ENCODE measurements at places on chromosomes 3 and 15.
A peak's percentile ranks its signal among the peaks of the same experiment; 100 is the strongest.

- DNase-seq, result no peak
Observed at GRCh38 chr15:45611305-45611704, 23.5 kb upstream of the SQOR start.

- DNase-seq, result no peak
Observed at GRCh38 chr15:40048211-40048792, 9.3 kb upstream of the SRP14 start.

DNA sequence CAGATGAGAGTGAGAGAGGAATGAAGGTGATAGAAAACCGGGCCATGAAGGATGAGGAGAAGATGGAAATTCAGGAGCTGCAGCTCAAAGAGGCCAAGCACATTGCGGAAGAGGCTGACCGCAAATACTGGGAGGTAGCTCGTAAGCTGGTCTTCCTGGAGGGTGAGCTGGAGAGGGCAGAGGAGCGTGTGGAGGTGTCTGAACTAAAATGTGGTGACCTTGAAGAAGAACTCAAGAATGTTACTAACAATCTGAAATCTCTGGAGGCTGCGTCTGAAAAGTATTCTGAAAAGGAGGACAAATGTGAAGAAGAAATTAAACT, 88.9 kb downstream of the EOMES start:
- DNase-seq, result peak; percentile 51

- no peak for DNase-seq
Observed at GRCh38 chr15:69782809-69783208, 314.9 kb downstream of the TLE3 start.

- DNase-seq, result no peak
Observed at GRCh38 chr3:44501971-44502370, 24.5 kb upstream of the ZNF445 start.

DNA sequence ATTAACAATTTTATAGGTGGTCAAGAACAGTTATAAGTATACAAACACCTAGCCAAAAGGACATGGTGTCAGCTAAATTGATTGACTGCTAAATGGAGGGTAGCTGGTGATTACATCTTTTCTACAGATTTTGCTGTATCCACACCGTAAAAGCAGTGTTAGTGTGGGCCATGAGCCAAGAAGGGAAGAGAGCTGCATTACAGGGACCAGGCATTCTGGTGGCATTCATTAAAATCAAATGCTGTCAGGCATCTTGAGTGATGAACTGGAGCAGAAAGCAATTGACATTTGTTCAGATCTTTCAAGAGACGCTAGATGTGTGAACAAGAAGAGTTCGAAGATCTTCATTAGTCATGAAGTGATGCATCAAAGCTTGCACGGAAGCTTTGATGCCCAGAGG, 177.9 kb downstream of the ARPP21 start:
- peak; percentile 3 for DNase-seq

DNA sequence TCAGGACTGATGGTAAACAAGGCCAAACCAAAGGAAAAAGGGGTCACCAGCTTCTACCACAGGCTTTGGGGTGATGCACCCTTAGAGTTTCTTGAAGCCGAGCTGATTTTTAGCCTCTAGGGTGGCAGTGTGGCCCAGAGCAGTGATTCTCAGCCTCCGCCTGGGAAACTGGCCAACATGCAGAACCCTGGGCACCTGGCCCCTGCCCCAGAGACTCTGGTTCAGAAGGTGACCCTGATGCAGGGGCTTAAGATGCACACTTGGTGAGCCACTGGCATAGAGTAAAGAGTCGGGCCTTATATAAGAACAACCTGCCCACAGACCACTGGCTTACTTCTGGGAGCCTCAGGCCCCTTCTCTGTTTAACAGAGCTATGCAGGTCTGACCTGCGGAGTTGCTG, 44.5 kb downstream of the SYNM start:
- no peak for DNase-seq

GRCh38 chr3:57109437-57110199, 49.2 kb downstream of the SPATA12 start:
- DNase-seq, result no peak

- peak; percentile 83 for DNase-seq
Observed at GRCh38 chr3:85360742-85361387, 402.1 kb downstream of the CADM2 start.

DNA sequence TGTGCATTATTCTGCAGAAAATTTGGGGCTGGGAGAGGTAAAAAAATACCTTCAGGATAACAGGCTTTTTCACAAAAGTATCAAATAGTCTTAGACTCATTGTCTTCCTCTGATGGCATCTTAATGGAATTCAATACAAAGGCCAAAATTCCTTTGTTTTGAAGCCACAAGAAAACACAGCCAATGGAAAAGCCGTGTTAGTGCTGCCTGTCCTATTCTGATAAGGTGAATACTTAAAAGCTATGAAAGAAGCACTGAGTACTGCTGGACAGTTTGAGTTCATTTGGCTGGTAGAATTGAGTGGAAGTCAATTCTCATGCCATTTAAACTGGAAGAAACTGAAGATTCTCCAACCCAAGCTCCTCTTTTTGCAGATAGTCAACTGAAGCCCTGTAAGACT, 395.3 kb upstream of the TPRG1 start:
- no peak for DNase-seq

- no peak for DNase-seq
Observed at GRCh38 chr3:148778926-148779325, 48.7 kb upstream of the CPB1 start.

GRCh38 chr3:176562331-176562730, 635.0 kb downstream of the TBL1XR1 start:
- DNase-seq, result no peak

- DNase-seq, result no peak
Observed at GRCh38 chr15:68684476-68684875, 105.7 kb downstream of the CORO2B start.

DNA sequence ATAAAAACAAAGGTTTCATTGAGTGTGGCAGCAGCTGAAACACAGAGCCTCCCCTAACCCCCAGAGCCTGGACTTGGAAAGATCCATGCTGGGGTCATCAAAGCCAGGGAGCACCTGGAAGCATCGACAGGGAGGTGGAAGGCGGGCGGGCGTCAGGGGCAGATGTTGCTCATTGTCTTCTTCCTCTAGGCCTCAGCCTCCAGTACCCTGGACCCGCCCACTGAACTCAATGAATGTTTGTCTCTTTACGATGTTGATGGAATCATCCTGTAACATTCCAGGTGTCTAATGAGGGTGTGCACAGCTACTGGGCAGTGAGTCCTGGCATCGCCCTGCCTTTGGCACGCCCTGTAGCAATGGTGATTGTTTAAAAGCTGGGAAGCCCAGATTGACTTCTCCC, 9.8 kb downstream of the GP5 start:
- no peak for DNase-seq

- no peak for DNase-seq
Observed at GRCh38 chr3:139836698-139837464, 98.1 kb upstream of the CLSTN2 start.

DNA sequence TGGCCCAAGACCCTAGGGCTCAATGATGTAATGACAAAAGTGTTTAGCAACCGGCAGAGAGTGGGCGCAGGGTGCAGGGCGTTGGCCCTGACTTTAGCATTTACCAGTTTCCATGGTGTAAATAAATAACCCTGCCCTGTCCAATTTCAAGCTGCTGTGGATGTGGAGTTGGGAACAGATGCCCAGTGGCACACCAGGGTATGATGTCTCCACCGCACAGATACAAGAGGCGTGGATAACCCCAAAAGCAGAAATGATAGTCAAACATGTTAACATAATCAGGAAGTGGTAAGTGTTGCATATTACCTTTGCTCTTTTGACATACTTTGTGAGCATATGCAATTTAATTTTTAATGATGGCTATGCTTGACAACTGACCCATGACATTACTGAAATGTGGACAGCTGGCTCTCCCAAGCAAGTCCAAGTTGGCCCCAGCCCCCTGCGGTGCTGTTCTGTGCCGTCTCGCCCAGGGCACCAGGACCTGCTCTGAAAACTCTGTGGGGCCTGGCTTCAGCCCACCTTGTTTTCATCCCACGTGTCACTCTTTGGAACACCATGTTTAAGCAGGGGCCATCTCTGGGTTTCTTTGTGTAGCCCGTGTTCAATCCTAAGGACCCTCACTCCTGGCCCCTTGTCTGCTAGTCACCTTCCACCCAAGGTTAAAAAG, 10.8 kb upstream of the ANPEP start:
- no peak for DNase-seq

GRCh38 chr3:111035902-111036301, 35.7 kb upstream of the NECTIN3 start:
- DNase-seq, result no peak

GRCh38 chr3:185460719-185461350, 38.0 kb downstream of the TMEM41A start:
- peak; percentile 4 for DNase-seq

DNA sequence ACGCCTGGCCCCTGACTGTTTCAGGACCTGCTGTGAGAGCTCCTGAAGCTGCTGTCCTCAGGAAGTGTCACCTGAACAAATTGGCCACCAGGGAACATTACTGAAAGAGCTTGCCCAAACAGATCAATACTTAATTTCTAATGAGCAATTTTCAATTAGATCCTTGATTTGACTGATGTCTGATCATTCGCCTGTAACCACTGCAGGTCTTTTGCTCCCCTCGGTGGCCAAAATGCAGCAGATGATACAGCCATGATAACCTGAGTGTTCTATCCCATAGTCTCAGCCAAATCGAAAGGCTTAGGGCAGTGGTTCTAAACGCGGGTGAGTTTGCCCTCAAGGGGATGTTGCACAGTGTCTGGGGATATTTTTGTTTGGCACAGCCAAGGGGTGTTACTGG, 57.6 kb upstream of the MEX3B start:
- no peak for DNase-seq

GRCh38 chr3:18428036-18428435, 2.9 kb upstream of the SATB1 start:
- no peak for DNase-seq

- no peak for DNase-seq
Observed at GRCh38 chr3:52798376-52798977, 3.9 kb downstream of the ITIH3 start.

DNA sequence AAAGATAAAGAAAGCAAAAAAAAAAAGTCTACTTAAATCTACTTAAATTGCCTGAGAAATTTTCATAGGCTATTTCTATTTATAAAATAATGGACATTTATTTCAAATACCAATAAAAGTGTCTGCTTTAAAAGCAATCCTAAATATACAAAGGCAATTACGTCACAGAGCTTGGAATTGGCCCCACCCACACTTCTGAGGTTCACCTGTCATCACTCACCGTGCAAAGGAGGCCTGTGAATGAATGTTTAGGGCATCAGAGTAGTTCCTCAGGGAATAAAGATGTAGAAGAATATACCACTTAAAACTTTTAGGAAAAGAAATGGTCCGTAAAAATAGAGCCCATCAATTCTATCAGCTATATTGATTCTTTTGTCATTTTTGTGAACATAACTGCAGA, 621.8 kb downstream of the ROBO1 start:
- no peak for DNase-seq

DNA sequence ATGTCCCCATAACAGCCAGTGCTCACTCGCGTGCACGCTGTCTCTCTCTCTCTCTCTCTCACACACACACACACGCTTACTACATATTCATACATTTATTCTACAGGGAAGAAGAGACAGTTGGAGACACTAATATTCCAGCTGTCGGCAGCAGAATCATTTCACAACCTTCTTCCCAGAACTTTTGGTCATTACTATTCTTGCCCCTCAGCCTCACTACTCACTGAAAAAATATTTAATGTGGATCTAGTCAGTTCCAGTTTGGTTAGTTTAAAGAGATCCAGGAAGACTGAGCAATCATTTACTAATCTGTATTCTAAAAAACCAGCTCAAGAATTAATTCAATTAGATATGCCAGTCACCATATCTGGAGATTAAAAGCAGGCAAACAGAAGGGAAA, 394.9 kb downstream of the PTPRG start:
- no peak for DNase-seq

GRCh38 chr3:139292711-139293664, 50.8 kb upstream of the MRPS22 start:
- no peak for DNase-seq

GRCh38 chr3:139519998-139520737, 19.4 kb downstream of the RBP1 start:
- DNase-seq, result no peak

GRCh38 chr3:20405744-20406143, 219.7 kb upstream of the SGO1 start:
- no peak for DNase-seq

- DNase-seq, result no peak
Observed at GRCh38 chr15:87490666-87491065, 765.9 kb downstream of the NTRK3 start.

- no peak for DNase-seq
Observed at GRCh38 chr3:145175626-145176025, 985.4 kb downstream of the PLOD2 start.

- DNase-seq, result no peak
Observed at GRCh38 chr15:50355619-50355905, 564 bp upstream of the GABPB1 start.

DNA sequence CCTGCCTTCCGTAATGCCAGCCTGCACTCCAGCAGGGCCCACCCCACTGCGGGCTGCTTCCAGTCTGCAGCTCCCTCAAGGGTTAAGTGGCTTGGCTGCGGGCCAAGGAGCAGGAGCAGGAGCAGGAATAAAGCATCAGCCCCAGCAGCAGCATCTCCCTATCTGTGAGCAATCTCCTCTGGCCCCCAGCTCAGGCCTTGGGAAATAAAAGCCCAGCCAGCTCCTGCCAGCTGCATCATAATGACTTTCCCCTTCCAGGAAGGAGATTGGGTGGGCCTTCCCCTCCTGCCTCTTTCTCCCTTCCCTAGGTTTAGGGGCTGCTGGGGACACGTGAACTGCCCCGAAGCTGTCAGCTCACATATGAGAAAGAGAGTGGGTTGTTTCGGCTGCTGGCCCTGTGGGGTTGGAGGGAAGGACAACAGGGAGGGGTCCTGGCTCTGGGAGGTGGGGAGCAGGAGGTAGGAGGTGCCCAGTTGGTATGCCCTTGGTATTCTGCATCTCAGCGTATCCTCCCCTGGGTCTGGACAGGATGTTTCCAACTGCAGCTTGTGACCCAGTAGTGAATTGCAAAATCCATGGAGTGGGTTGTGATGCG, 34.6 kb upstream of the FGD5 start:
- DNase-seq, result peak; percentile 17

- DNase-seq, result no peak
Observed at GRCh38 chr3:34216711-34217335, 418.4 kb downstream of the PDCD6IP start.

GRCh38 chr15:29913528-29914135, 91.4 kb upstream of the TJP1 start:
- no peak for DNase-seq

- DNase-seq, result no peak
Observed at GRCh38 chr3:11553436-11554235, 90.1 kb downstream of the VGLL4 start.

- DNase-seq, result no peak
Observed at GRCh38 chr15:29589416-29589815, 232.9 kb downstream of the TJP1 start.

Data from SHP77 (cell line).